A549 treated with ZK216348 at 1 μM for 4 hours (cell line): ENCODE measurements at places on chromosomes 3 and 15. TPM values are rescaled to one million over a fixed set of nuclear protein-coding genes. Genes with fewer than 3 reads are reported as not detected.

CYP8B1 gene
- total RNA-seq, result not detected in 5 replicates

LINGO1 gene
- total RNA-seq, result 5.3 to 12.5 TPM (median 10.7 TPM) in 5 replicates

C3orf22 gene
- not detected in 5 replicates for total RNA-seq

PLXNA1 gene
- 16.7 to 27.7 TPM (median 25.0 TPM) in 5 replicates for total RNA-seq

MESP2 gene
- 0.44 to 0.95 TPM (median 0.65 TPM) in 4 of 5 replicates, not detected in the other for total RNA-seq

FOXP1 gene
- 6.3 to 11.2 TPM (median 9.8 TPM) in 5 replicates for total RNA-seq

B3GNT5 gene
- total RNA-seq, result 14.0 to 30.1 TPM (median 24.7 TPM) in 5 replicates

LRTM1 gene
- not detected in 5 replicates for total RNA-seq

SLC27A2 gene
- 32.0 to 42.0 TPM (median 33.3 TPM) in 5 replicates for total RNA-seq

GOLGA8S gene
- 0.12 to 0.25 TPM (median 0.18 TPM) in 5 replicates for total RNA-seq
